Fibroblast of lung (primary cell): ENCODE measurements at places on chromosomes 13 and 19. TPM values are rescaled to one million over a fixed set of nuclear protein-coding genes. Genes with fewer than 3 reads are reported as not detected.

RFX1 gene
- 1.0 and 2.6 TPM in 2 replicates for total RNA-seq

ZNF439 gene
- total RNA-seq: 4.9 and 9.4 TPM in 2 replicates

ADPRHL1 gene
- total RNA-seq: 1.5 TPM in 2 replicates

REEP6 gene
- total RNA-seq: 0.99 and 1.3 TPM in 2 replicates

GTF2F2 gene
- total RNA-seq: 21.6 and 31.7 TPM in 2 replicates

LGALS4 gene
- total RNA-seq: not detected in 2 replicates

CBY2 gene
- total RNA-seq: not detected in 2 replicates

VRK3 gene
- total RNA-seq: 21.3 and 26.9 TPM in 2 replicates

OR7A5 gene
- total RNA-seq: not detected in 2 replicates

ZNF615 gene
- total RNA-seq: 14.7 and 15.7 TPM in 2 replicates

HOMER3 gene
- 60.1 and 70.2 TPM in 2 replicates for total RNA-seq

ZNF613 gene
- 10.8 and 11.2 TPM in 2 replicates for total RNA-seq

ACP5 gene
- total RNA-seq: 1.2 and 2.6 TPM in 2 replicates

TEX101 gene
- total RNA-seq: not detected in 2 replicates

NHLRC3 gene
- 21.6 and 24.3 TPM in 2 replicates for total RNA-seq

USHBP1 gene
- total RNA-seq: under 0.01 TPM in 1 of 2 replicates, not detected in the other

SLC10A2 gene
- not detected in 2 replicates for total RNA-seq

DLL3 gene
- total RNA-seq: under 0.01 TPM in 2 replicates

NBEA gene
- total RNA-seq: 5.6 and 7.8 TPM in 2 replicates

SIGLEC8 gene
- not detected in 2 replicates for total RNA-seq

CEACAM7 gene
- total RNA-seq: not detected in 2 replicates

KLF1 gene
- total RNA-seq: under 0.01 TPM in 1 of 2 replicates, not detected in the other

CALR3 gene
- not detected in 2 replicates for total RNA-seq

GDF15 gene
- 140 and 210 TPM in 2 replicates for total RNA-seq

CD177 gene
- under 0.01 and 0.33 TPM in 2 replicates for total RNA-seq

SELENOV gene
- total RNA-seq: not detected in 2 replicates

TEKTIP1 gene
- not detected in 2 replicates for total RNA-seq

C19orf81 gene
- not detected in 2 replicates for total RNA-seq

DPRX gene
- total RNA-seq: not detected in 2 replicates

SIGLECL1 gene
- total RNA-seq: not detected in 2 replicates

NCLN gene
- 24.4 and 35.8 TPM in 2 replicates for total RNA-seq

TJP3 gene
- total RNA-seq: not detected in 2 replicates

SBK3 gene
- 0.26 and 0.66 TPM in 2 replicates for total RNA-seq

ADGRE3 gene
- total RNA-seq: not detected in 2 replicates

PLA2G4C gene
- 31.9 and 39.3 TPM in 2 replicates for total RNA-seq
